Osteocyte (in vitro differentiated cells): ENCODE measurements at places on chromosomes 2 and 18. TPM values are rescaled to one million over a fixed set of nuclear protein-coding genes. Genes with fewer than 3 reads are reported as not detected.

The CCT4 gene
- total RNA-seq, result 125 and 130 TPM in 2 replicates

The SERPINB12 gene
- not detected in 2 replicates for total RNA-seq

The COLEC11 gene
- not detected in 2 replicates for total RNA-seq

The CCDC93 gene
- total RNA-seq, result 23.3 and 26.9 TPM in 2 replicates

- DNase-seq, result no peak
Observed at GRCh38 chr2:12915787-12916186, 199.1 kb downstream of the TRIB2 start.

DNA sequence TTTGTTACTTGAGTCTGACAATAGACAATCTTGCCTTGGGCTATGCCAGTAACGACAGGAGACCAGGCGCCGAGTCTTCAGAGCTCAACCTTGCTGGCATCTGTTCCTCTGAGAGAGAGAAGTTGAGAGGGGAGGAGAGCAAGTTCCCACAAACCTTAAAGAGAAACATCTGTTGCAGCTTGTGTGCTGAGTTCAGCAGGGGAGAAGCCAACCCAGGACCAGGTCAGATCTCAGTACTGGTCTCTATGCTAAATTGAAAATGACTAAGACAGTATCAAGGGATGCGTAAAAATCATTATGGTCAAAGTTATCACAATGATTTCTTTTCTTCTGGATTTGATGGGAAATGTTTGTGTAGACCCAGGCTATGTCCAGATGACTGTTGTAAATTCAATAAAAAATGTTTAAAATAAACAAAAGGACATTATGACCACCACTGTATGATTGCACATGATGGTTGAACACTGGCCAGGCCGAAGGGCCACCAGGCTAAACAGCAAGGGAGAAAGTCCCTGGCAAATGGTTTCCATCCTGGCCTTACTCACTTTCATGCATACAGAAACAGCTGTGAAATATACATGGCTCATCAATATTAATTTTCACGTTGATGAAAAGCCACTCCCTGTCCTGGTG lies 100.3 kb upstream of the PMAIP1 start:
- DNase-seq, result no peak

DNA sequence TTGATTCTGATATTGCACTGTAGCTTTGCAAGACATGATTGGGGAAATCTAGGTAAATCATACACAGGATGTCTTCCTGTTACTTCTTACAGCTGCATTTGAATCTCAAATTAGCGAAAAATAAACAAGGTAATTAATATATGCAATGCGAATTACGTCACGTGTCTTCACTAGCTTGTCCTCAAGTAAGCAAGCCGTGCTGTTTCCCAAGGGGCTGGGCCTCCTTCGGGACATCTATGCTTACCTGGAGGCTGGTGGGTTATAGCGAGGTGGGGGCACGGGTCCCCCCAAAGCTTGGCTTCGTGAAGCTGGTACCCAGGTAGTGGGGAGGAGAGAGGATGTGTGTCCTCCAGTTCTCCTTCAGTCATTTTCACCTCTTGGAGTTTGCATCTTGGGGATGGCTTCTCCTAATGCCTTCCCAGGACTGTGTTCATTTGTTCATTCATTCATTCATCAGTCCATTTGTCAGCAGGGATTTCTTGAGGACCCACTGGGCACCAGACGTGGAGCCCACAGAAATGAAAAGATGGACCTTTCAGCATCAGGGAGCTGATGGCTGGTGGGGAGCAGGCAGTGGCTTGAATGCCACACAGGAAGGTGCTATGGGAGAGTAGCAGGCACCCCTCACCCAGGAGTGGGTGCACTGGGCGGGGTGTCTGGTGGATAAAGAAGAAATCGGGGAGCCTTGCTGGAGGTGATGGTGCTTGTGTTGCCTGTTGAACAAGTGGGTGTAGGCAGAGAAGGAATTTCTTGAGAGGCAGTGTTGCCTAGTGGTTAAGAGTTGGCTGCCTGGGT lies 155.1 kb downstream of the GLI2 start:
- no peak for DNase-seq

- DNase-seq, result no peak
Observed at GRCh38 chr2:22329211-22330154, 1055.5 kb upstream of the KLHL29 start.

DNA sequence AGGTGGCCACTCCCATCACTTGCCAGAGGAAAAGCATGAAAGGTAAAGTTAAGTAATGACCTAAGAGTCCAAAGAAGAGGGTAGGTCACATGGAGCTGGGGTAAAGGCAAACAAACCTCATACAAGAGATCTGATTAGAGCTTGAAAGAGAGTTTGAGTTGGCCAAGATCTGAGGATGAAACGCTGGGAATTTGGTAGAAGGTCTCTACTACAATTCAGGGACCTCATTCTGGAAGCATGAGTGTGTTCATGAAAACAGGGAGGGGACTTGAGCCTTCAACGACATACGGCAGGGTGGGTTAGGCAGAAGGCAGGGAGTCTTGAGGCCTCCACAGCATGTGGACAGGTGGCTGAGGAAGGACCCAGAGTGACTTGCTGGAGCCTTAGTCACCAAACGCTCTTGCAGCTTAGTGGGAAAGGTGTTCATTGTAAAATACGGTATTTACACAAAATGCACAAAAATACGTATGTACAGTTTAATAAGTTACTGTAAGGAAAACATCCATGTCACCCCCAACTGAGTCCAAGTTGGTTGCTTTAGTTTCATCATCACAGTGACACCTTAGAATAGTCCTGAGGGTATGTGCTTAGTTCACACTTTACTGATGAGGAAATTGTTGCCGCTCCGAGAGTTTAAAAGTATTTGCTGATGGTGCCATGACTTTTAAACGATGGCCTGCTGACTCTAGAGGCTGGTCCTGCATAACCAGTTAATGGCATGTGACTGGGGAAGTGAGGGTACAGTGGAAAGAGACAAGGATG lies 5.0 kb upstream of the FARP2 start:
- DNase-seq, result no peak

DNA sequence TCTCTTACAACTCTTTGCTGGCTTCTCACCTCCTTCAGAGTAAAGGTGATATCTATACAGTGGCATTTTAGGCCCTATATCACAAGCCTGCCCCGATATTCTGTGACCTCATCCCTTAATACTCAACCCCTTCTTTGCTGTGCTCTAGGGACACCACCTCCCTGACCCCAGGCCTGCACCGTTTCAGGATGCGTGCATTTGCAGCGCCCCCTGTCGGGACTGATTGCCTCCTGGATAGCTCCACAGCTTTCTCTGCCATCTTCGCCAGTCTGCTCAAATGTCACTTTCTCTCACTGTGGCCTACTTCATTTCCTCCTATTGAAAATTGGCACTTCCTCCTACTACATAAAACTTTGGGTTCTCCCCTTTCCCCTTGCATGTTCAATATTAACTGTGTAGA lies 289.6 kb downstream of the SOCS6 start:
- no peak for DNase-seq

DNA sequence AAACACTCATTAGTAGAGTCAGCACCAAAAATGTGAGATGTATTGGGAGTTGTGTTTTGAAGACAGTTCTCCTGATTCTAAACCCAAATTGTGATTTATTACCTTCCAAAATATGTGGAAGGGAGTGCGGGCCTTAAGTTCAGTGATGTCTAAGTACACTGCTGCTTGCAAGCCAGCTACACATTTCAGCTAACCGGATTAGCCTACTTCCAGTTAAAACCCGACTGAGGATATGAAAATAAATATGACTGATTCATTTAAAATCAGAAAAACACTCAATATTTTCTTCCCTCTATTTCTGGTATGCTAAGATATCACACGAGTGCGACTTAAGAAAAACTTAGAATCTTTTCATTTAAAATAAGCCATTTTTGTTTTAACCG lies 907 bp downstream of the FHL2 start:
- DNase-seq, result no peak

- DNase-seq, result no peak
Observed at GRCh38 chr2:159151198-159152127, 135.0 kb downstream of the WDSUB1 start.

GRCh38 chr18:42901161-42901560 lies 214.3 kb downstream of the RIT2 start:
- no peak for DNase-seq

GRCh38 chr2:177585234-177585863 lies 192.8 kb downstream of the AGPS start:
- no peak for DNase-seq

DNA sequence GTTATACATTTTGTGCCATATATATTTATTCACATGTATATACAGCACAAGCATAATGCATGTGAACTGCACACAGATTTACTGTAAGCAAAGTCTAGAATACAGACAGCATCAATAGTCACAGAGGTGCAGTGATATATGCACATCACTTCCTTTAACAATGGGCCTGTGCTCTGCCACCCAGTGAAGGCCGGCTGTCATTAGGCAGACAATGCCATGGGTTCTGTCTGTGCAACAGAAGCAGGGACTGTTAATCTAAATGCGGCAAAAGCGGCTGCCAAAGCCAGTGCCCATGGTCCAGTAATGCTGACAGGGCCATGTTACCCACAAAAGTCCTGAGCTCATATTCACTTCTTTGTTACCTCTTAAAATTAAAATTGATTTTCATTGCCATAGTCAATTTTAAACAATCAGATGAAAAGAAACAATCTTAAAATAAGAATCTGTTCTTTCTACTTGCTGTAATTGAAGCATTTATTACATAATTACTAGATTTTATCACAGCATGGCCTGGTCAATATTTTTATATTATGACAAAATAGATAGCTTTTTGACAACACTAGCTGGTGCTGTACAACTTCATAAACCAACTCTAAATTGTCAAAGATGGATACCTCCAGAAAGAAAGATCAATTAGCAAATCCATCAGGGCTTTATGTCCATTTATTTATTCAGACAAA lies 232.0 kb downstream of the STK39 start:
- DNase-seq, result no peak

GRCh38 chr2:126990200-126990599 lies 91.5 kb downstream of the TEX51 start:
- DNase-seq, result no peak

- no peak for DNase-seq
Observed at GRCh38 chr2:43218155-43218701, 8.2 kb downstream of the ZFP36L2 start.

DNA sequence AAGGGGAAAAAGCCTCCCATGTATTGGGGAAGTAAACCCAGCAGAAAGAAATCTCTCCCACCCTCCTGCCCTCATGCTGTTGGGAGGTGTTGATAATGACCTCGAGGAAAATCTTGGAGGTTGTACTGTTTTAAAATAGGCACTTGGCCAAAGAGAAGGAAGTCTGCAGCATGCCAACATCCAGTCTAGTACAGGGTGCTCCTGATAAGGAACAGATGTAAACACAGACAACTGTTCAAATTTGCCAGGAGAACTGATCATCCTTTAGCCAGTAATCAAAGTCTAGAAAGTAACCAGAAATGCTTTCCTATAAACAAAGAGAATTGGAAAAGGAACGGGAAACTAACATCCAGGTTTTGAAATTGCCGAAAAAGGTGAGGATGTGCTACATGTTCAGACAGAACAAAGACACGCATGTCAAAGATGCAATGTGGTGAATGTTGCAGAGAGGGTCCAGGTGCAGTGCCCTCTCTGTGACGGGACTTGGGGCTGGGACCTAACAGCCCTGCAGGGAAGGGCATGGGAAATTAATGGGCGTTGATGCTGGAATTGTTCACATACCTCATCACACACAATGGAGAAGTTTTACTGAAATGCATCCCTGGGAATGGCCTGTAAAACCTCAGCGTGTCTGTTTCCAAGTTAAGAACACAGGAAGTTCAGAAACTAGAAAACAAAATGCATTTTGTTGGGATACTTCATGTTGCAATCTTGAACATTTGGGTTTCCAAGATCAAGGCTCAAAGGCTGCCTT lies 125.7 kb upstream of the RND3 start:
- no peak for DNase-seq
